ENCODE measurements at places on chromosomes 1 and 21.

GRCh38 chr21:17775431-17776126 lies 43.6 kb downstream of the C21orf91 start:
- DNase-seq, result no peak

DNA sequence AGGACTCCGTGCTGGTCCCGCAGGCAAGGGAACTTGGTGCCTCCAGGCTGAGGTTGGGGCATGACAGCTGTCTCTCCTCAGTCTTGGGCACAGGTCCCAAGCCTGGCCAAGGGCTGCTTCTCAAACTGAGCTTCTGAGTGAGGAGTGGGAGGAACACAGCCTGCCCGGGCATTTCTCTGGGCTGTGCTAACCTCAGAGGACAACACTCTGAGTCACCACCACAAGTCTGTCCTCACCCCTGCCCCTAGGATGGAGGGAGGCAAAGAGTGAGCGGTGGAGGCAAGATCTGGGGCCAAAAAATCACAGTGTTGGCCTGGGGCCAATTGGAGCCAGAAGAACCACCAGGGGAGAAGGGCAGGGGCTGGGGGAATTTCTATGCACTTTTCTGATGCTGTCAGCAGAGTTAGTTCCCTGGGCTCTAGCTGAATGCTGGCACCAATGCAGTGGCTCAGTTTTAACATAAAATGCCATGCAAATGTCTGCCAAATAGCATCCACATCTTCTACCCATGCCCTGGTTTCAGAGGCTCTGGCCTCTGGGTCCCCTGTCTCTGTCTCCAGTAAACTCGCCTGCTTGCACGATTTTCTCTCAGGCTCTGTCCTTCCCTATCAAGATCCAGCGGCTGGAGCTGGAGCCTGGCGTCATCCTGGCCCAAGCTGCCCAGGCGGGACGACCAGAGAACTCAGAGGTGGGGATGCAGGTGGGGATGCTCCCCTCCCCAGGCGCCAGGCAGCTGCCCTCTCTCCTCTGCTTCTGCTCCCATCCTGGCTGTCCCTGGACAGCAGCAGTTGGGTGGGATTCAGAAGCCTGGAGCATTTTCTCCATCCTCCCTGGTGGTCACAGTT lies 11.0 kb upstream of the CDK18 start:
- no peak for DNase-seq

- no peak for DNase-seq
Measured at GRCh38 chr1:114173680-114174079, 20.0 kb upstream of the SYT6 start.

- no peak for DNase-seq
Measured at GRCh38 chr1:97254731-97255463, 533.3 kb downstream of the PTBP2 start.

DNA sequence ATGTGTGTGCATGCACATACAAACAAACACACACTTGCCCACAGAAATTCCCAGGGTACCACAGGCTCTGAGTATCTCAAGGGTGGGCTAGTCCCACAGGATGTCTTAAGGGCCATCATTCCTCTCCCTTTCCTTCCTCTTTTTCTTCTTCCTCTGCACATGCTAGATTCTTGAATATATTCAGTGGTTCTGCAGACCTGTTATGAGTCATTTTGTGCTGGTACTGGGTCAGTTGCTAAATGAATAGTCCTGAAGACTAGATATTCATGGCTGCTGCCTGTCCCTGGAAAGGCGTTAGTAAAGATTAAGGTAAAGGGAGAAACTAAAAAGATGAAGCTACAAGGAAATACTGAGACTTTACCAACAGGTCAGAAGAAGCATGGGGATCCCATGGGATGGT lies 256.7 kb upstream of the KIAA0040 start:
- DNase-seq, result no peak

- no peak for DNase-seq
Measured at GRCh38 chr1:27571439-27572018, 32.4 kb downstream of the AHDC1 start.

DNA sequence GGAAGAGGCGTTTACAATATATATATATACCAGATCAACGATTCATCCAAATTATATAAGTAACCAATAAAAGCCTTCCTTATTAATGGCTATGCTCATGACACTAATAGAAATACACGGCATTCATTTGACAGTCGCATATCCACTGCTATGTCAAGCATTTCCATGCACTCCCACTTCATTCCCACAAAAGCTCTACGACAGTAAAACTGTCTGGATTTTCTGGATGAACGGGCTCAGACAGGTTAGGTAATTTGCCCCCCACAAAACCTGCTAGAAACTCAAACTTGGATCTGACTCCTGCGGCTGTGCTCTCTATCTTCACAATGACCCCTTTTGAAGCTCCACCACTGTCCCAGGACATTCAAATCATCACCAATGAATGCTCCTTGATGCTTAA lies 11.4 kb downstream of the DNAJC11 start:
- DNase-seq, result no peak

DNA sequence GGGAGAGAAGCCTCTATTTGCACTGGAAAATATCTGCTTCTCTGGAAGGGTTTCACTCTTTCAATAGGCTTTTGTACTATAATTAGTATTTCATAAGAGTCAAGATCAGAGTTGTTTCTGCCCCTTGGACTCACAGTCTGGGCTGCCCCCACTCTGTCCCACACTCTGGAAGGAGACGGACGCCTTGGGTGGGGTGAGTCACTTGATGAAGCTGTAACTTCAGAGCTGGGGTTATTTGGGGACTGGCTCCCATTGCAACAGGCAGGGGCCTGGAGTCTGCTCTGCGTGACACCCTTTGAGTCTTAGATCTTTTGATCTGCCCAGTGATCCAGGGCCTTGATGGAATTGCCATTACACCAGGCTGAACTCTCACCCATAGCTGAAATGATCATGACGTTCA lies 4.0 kb upstream of the KCNA10 start:
- DNase-seq, result peak; percentile 45

GRCh38 chr1:167526667-167527383 lies 8.5 kb upstream of the CD247 start:
- DNase-seq, result no peak

DNA sequence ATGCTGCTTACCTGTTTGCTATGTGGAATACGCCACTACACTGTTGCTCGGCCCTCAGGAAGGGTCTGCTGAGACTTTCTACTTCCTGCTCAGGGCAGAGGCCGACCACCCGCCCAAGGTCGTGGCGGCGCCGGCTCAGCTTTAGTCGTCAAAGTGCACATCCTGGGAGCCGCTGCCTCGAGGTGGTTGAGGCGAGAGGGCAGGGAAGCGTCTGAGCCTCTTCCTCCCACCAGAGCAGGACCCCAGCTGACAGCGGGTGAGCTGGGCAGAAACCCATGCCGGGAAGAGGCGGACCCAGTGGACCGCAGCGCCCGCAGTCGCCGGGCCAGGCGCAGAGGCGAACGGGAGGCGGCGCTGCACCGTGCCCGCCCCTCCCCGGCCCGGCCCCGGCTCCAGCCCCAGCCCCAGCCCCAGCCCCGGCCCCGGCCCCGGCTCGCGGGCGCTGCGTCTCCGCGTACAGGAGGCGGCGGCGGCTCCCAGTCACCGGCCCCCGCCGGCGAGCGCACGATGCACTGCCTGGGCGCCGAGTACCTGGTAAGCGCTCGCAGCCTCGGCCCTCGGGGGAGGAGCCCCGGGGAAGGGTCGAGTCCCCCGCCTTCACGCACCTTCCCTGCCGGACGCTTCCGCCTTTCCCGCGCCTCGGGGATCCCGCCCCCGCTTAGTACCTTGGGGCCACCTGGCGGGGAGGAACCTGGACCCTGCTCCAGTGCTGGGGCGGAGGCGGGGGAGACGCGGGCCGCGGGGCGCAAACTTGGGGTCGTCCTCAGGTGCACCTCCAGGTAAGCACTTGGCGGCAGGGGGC lies at the start of gene SLC44A3:
SLC44A3 (plus strand) TSS at position 413 of the 802 bp plus-strand sequence; CDS start at position 508, 95 bp downstream.
- peak; percentile 55 for DNase-seq

GRCh38 chr1:201643835-201644104 lies 104.8 kb downstream of the NAV1 start:
- DNase-seq, result no peak

DNA sequence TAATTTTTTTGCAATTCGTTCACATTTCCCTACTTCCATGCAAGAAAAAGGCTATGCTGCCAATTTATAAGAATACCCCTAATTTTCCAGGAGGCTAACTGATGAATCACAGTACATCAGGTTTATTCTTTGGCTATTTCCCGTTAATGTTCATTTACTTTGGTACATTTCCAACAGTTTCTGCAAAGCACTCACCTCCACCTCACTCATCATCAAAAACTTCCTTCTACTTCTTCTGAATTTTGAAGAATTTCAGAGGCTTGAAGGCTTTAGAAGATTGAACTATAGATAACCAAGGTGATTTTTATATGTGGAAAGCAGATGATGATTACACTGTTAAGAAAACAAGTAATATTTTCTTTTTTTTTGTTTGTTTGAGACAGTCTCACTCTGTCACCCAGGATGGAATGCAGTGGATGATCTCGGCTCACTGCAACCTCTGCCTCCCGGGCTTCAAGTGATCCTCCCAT lies 60.5 kb upstream of the HP1BP3 start:
- DNase-seq, result no peak

DNA sequence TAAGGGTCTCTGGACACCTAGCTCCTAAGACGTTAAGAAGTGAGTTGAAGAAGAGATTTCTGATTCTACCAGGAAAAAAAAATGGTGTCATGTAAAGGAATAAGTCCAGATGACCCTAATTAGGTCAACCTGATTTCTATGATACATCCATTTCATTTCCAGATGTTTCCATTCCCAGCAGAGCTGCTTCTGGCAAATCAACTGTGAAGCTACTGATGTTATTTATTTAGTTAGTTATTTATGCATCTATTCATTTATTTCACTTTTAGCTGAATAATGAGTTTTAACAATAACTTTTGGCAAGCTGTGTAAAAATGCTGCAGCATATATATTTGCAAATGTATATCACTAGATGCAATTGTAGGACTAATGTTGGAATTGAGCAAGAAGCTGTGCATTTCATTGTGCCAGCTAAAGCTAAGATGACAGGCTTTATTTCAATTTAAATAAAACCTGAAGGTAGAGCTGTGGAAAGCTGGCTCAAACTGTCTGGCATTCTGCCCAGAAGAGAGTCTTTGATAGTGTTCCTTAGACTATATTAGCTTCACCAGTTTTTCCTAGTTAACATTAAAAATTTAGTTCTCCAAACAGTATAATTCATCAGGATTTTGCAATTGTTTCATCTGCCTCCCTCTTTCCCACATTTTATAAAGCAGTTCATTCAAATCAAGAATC lies 1164.4 kb upstream of the ADGRL4 start:
- DNase-seq, result peak; percentile 44

GRCh38 chr1:209539576-209539975 lies 43.9 kb upstream of the CAMK1G start:
- no peak for DNase-seq

DNA sequence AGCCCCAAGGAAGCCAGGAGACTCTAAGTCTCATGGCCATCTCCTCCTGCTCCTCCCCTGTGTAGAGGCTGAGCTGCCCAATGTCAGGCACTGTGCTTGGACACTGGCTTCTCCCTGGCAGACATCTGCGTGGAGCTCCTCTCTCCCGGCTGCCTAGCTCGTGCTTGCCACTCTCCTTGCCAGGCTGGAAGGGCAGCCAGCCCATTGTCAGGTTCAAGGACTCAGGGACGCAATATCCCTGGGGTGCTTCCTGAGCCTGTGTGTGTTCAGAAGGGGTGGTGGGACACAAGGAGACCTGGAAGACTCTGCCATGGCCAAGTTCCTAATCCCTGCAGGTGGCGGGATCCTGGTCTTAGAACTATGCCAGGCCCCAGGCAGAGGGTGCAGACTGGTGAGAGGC lies 65.4 kb upstream of the PARP1 start:
- no peak for DNase-seq

- DNase-seq, result no peak
Measured at GRCh38 chr1:169108863-169109560, 2.5 kb downstream of the ATP1B1 start.

DNA sequence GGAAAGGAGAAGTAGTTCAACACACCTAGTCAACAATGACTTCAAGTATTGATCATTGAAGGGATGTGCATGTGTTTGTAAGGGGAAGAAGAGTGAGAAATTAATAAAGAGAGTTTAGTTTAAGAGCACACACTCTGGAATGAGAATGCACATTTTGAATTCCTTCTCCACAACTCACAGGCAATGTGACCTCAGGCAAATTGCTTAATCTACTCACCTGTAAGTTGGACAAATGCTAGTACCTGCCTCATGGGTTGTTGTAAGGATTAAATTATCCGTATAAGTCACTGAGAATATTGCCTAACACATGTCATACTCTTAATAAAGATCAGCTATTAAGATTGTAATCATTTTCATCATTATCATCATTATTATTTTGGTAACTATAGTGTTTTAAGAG lies 204.0 kb upstream of the NFIA start:
- DNase-seq, result no peak

- no peak for DNase-seq
Measured at GRCh38 chr1:234874291-234875288, 254.0 kb downstream of the TOMM20 start.

- DNase-seq, result no peak
Measured at GRCh38 chr1:43573066-43573800, 42.5 kb downstream of the PTPRF start.

Measured in left lung (tissue), 14 donors.